ENCODE measurements at places on chromosomes 16 and 17.

DNA sequence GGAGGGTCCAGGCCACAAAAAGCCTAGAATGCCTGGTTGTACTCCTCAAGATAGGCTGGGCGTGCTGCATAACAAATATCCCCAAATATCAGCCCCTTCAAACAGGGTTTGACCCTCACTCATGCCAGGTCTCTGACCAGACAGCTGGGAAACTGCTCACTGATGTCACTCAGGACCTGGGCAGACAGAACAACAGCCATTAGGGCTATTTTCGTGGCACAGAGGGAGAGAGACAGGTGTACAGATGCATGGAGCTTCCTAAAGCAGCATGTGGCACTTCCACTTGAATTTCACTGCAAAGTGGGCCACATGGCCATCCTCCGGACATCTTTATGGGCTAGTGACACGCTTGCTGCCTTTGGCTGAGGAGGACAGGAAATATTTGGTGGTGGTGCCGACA lies 73.1 kb downstream of the SREBF1 start:
- DNase-seq = no peak

GRCh38 chr16:88724855-88725555 lies 18.7 kb downstream of the CTU2 start:
- DNase-seq = no peak

DNA sequence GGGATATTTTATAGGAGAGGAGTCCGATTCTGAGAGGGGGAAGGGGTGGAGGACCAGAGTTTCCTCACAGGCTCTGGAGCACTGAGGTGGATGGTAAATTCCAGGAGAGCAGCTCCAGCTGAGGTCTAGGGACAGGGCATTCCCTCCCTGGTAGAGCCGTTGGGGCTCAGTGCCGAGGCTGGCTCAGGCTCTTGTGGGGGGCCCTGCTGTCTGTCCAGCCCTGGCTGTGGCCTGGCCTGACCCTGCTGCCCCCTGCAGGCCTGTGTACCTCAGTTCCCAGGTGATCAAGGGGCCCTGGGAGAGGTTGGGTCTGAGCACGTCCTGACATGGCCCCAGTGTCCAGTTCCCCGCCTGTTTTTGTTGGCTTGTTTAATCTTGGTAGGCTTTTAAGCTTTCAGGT lies 16.8 kb downstream of the ZNF750 start:
- no peak for DNase-seq

DNA sequence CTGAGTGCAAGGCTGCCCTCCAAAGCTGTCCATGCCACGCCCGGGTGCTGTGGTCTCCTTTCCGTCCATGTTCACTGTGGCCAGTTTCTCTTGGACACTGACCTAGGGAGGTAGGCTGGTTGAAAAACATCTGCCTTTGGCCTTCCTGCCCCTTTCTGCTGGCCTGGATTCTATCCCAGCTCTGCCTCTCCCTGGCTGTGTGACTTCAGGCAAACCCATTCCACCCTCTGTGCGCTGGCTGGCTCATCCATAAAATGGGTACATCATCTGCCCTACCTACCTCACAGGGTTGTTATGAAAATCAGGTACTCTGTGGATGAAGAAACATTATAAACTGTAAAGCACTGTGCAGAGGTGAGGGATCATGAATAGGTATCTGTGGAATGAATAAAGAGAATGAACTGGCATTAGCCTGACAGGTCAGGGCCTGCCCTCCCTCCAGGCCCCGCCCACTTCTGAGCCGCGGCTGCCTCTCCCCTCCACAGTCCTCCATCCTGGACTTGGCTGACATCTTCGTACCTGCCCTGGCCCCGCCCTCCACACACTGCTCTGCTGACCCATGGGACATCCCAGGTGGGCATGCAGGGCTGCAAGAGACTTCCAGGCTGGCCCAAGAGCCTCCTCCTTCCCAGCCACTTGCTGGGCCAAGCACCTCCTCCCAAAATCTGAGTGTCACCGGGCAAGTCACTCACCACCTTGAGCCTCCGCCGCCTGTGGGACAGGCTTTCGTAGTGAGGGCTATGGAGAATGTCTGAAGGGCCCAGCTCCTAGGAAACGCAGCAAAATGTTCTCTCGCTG lies 7.0 kb upstream of the SPATA20 start:
- DNase-seq = no peak

Measured in stimulated activated effector memory CD8-positive, alpha-beta T cell treated with anti-CD3 and anti-CD28 coated beads, Interleukin-12 subunit alpha, Interleukin-12 subunit beta, amount 100 ng/mL, for 72 hours (primary cell).